IPS-NIHi11 (cell line): ENCODE measurements at places on chromosomes 3 and 15.

- no peak for DNase-seq
Measured at GRCh38 chr3:30122359-30122758, 484.0 kb upstream of the TGFBR2 start.

GRCh38 chr3:151197981-151198767 is 4.8 kb downstream of the GPR171 start:
- DNase-seq, result no peak

DNA sequence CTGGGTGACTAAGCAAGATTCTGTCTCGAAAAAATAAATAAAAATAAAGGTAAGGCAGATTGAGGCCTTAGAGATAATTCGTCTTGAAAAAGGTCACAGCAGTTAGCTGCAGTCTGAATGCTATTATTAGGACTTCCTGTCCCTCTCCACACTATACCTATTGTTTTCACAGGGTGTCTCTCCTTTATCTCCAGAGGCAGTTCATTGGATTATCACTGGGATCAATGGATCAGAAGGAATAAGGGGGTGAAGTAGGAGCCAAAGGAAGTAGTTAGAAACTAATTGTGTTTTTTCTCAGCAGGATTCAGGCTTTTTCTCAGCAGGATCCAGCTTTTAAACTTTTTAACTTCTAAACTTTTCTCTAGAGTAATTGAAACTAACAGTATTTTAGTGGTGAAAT is 326.9 kb downstream of the IL5RA start:
- DNase-seq, result no peak

DNA sequence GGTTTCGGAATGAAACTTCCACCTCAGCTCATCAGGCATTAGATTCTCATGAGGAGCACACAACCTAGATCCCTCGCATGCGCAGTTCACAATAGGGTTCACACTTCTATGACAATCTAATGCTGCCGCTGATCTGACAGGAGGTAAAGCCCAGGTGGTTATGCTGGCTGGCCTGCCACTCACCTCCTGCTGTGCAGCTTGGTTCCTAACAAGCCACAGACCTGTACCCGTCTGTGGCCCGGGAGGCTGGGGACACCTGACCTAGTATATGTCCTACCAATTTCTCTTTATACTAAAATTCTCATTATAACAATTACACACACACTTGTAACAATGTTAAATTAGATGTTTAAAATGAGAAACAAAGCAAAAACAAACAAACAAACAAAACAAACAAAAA is 172.2 kb downstream of the SLC9A9 start:
- no peak for DNase-seq

DNA sequence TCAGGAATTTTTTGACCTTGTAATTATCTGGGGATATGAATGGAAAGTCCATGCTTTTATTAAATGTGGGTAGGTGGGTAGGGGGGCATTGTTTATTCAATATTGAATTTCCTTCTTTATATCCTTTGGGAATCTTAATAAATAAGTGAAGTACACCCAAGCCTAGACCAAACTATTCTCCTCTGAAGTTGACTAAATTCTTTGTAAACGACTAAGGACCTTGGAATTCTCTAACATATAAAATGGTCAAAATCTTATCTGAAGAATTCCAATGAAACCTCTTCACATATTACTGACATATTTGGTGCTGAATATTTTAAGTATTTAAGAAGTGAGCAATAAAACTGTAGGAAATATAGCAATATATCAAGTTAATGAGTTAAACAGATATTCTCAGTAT is 1432.1 kb upstream of the GBE1 start:
- DNase-seq, result no peak

GRCh38 chr3:113165841-113166240 is 45.5 kb upstream of the BOC start:
- DNase-seq, result no peak

DNA sequence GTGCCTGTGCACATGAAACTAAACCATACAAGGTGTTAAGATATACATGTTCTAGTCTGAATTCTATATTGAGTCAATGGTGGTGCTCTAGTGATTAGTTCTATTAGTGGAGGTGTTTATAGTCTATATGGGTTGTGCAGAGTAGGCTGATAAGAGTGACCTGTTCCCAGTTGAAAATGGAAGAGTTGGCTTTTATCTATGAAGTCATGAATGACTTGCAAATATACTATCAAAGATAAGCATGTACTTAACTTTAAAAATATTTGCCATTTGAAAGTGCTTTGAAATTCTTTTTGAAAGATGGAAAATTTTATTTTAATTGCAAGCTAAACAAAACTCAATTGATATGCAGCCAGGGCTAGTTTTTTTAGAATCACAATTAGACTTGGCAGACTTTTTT is 150.6 kb upstream of the SGO1 start:
- no peak for DNase-seq

- no peak for DNase-seq
Measured at GRCh38 chr3:42504334-42505127, 2.1 kb downstream of the VIPR1 start.

GRCh38 chr15:31255732-31256377 is 70.8 kb upstream of the KLF13 start:
- DNase-seq, result no peak

DNA sequence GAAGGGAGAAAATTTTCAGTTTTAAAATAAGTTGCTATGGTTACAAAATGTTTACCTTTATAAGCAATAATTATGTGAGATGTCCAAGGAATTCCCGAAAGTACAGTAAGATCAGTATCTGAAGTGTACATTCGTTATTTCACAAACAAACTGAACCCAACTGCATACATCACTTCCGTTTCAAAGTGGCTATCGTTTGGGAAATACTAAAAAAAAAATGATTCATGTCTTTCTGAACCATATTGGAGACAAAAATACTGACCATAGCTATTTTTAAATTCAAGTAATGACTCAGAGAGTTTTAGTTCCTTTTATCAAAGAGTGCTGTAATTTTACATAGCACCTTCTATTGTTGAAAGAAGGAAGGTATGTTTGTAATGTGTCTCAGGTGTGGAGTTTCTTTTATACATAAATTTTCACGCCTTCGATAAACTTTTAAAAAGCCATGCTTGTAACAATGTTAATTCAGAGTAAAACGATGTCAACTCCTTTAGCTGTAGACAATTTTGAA is 8.0 kb upstream of the ANKRD28 start:
- no peak for DNase-seq

DNA sequence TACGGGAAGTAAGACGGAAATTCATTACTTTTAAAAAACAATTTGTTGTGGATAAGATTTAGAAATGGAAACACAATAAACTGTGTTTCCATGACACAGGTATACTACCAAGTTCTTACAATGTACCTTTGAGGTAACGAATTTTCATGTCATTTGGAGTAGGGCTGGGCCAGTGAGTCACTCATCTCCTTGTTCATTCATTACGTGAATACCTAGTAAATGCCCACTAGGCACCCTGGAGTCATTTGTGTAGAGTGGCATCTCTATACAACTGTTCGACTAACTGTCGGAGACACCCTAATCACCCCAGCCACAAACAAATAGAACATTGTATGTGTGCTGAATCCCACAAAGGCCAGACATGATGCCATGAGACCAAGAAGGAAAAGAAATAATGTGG is 94.8 kb downstream of the IGF1R start:
- DNase-seq, result no peak

GRCh38 chr15:28264166-28264565 is 57.8 kb downstream of the HERC2 start:
- DNase-seq, result no peak

GRCh38 chr3:9779721-9780457 is 10.1 kb upstream of the CAMK1 start:
- DNase-seq, result no peak

DNA sequence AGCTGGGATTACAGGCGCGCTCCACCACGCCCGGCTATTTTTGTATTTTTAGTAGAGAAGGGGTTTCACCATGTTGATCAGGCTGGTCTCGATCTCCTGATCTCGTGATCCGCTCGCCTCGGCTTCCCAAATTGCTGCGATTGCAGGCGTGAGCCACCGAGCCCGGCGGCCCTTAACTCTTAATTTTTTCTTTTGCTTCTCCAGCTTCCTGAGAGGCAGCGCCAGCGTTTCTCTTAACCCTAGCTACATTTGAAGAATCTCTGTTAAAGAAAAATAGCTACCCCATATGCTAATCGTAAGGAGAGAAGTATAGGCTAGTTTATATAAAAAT is 465 bp upstream of the GK5 start:
- no peak for DNase-seq

DNA sequence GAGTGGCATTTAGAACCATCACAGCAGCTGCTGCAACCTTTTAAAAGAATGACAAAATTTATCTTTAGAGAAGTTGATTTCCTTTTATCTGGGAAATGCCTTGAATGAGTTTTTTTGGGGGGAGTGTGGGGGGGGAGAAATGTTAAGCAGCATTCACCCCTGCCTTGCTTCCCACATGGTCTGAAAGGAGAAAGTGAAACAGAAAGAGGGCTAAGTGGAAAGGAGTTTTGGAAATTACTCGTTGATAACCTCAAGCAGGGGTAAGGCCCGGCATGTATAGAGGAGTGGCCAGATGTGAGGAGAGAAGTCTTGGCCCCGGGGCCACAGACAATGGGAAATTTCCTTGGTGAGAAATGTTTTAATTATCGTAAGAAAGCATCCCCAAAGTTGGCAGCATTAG is 23.5 kb downstream of the B3GALNT1 start:
- no peak for DNase-seq

- DNase-seq, result no peak
Measured at GRCh38 chr15:92886815-92887214, 13.3 kb upstream of the CHD2 start.

DNA sequence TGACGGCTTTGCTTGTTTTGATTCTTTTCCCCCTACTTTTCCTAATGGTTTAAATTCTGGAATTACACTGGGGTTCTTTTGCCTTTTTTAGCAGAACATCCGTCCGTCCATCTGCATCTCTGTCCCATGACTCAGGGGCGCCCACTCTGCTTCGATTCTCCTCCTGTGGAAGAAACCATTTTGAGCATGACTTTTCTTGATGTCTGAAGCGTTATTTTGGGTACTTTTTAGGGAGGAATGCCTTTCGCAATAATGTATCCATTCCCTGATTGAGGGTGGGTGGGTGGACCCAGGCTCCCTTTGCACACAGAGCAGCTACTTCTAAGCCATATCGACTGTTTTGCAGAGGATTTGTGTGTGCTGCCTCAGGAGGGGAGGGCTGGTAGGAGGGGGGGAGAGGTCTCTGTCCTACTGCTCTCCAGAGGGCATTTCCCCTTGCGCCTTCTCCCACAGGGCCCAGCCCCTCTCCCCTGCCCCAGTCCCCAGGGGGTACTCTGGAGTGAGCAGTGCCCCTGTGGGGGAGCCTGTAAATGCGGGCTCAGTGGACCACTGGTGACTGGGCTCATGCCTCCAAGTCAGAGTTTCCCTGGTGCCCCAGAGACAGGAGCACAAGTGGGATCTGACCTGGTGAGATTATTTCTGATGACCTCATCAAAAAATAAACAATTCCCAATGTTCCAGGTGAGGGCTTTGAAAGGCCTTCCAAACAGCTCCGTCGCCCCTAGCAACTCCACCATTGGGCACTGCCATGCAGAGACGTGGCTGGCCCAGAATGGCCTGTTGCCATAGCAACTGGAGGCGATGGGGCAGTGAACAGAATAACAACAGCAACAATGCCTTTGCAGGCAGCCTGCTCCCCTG is 19.5 kb upstream of the BSN start:
- DNase-seq, result peak; percentile 78

- DNase-seq, result no peak
Measured at GRCh38 chr15:25061808-25062550, 107.2 kb downstream of the SNRPN start.

- DNase-seq, result peak; percentile 75
Measured at GRCh38 chr15:43930079-43930478, 103.3 kb downstream of the WDR76 start.

DNA sequence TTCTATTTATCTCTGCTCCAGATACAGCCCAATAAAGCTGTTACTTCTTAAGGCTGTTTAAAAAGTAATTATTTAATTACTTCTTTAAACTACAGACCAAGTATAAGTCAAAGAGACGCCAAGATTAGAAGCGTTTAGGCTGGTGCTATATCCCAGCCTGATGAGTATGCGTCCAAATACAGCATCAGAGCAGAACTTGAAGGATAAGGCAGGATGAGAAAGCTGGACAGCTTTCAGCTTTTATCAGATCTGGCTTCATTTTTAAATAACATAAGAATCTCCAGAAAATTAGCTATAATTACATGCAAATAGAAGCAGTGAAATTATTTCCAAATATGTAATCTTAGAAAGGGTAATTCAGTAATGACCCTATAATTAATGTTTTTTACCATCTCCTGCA is 110.3 kb upstream of the MYO5C start:
- DNase-seq, result no peak

DNA sequence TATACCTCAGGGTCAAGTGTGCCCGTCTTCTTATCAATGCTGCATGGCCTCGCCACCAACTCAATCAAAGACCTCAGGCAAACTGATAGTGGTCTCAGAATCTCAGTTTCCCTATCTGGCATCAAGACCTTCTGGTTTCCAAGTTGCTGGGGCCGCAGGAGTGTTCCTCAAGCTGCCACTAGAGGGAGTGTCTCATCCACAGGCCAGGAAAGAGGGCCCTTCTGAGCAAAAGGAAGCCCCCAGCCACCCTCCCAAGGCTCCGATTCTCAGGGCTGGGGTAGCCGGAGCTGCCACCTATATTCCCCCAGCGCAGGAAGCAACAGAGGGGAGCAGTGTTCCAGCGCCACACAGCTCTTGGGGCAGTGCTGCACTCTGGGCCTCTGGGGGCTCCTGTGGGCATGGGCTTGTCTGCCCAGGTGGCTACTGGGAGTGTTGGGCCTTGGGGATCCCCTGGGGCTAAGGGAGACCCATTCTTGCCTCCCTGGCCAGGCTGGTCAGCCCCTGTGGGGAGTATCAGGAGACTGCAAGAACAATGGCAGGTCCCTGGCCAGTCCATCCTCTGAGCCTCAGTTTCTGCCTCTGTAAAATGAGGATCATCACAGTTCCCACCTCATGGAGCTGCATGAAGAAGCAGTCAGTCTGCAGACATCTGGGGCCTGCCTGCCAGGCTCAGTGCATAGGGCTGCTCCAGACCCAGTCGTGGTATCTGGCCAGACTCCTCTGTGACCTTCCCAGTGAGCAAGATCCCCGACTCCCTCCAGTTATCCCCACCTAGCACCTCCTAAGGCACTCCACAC is 23.4 kb upstream of the SEC13 start:
- peak; percentile 87 for DNase-seq

DNA sequence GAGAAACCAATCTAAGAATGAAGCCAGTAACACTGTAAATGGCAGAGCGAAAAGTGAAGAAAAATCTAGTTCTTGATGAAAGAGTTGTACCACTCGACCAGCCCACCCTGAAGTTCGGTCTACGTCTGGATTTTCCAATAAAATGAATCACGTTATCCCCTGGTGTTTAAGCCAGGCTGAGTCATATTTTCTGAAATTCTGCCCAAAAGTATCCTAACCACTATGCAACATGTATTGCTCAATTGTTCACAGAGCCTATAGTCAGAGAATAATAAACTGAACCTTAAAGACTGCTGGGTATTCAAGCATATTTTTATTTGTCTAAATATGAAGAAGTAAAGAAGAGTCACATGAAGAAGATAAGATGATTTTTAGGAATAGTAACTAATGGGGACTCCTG is 245.7 kb downstream of the FGF12 start:
- DNase-seq, result no peak

- DNase-seq, result peak; percentile 62
Measured at GRCh38 chr15:41827290-41827879, 507 bp upstream of the JMJD7 start.
